ENCODE measurements at places on chromosomes 13 and 19.

- DNase-seq = no peak
These were observed 381.0 kb downstream of the TSHZ3 start for GRCh38 chr19:30968210-30968609.

GRCh38 chr13:70310396-70311119 lies 202.3 kb upstream of the KLHL1 start:
- no peak for DNase-seq

DNA sequence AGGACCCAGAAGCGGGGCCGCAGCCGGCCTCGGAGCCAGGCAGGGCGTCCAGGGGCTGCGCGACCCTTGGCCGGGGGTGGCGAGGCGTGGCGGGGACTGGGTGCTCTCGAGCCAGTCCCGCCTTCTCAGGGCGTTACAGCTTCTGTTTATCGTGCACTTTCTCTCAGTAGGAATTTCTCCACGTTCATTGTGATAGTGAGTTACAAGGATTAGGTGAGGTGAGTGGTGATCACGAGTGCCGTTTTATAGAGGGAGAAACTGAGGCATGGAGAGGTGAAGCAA lies 600 bp downstream of the AP1M1 start:
- DNase-seq = no peak

- DNase-seq = no peak
These were observed 14.7 kb upstream of the LILRB4 start for GRCh38 chr19:54648129-54648528.

DNA sequence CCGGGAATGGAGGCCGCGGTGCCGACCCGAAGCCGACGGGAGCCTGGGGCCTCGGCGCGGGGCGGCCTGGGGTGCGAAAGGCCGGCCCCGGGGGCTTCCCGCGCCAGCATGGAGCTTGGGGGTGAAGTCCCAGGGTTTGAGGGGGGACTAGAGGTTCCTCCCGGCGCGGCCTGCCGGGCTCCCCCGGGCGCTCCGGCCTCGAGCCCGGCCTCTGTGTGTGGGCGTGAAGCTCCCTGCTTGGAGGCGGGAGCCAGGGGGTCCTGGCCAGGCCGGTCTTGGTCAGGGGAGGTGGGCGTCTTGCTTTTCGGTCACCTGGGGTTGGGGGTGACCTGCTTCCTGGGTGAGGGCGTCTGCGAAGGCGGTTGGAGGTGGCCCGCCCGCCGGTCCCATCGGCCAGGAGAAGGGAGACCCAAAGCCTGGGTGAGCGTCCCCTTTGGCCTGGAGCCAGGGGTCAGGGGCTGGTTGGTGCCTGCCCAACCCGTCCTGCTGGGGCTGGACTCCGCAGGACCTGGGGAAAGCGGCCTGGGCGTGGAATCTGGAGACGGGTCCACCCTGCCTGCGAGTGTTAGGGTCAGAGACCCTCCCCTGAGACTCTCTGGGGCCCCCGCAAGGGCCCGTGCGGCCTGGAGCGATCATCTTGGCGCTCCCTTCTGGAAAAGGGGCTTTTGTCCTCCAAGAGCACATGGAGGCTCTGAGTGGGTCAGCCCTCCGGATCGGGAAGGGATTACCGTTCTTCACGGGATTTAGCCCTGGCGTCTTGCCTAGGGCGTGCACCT lies 535 bp downstream of the BSG start:
- DNase-seq = no peak

DNA sequence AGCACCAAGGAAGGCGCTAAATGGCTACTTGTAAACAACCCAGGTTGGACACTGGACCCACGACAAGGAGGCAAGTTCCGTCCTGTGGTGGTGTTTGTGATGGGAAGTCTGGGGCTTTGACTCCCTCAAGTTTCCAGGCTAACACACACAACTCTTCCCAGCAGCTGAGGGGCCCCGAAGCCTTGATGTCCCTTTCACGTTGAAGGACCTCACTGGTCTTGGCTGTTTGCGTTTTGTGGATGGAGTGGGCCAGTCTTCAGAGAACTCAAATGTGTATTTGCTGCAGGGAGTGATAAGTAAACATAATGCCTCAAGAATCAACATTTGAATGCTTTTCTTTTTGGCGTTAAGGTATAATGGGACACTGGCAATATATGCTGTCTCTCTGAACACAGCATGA lies 199.2 kb downstream of the TM9SF2 start:
- no peak for DNase-seq

Data from stimulated activated CD8-positive, alpha-beta memory T cell treated with anti-CD3 and anti-CD28 coated beads, Interleukin-7, amount 100 ng/mL, for 48 hours (primary cell).